COR-L47 (cell line): ENCODE measurements at places on chromosomes 2 and 18.

- no peak for DNase-seq
Measured at GRCh38 chr2:23388294-23388693, 3.3 kb downstream of the KLHL29 start.

DNA sequence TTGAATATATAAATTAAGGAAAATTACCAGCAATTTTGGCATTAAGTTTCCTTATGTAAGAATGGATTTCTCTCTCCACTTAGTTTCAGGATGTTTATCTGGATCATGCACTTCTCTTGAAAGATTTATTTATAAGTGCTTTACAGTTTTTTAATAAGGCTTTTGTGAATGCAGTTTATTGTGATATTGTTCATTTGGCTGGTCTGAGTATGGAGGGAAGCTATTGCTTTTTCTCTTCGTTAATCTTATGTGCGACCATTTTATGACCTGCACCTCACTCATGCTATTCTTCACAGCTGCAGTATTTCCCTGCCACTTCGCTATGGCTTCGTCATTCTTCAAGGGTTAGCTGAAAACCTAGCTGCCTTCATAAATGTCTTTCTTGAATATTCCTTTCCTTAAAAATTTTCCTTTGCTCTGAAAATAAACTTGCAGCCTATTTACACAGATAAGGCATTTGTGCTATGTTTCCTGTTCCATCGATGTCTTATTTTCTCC lies 233.4 kb downstream of the SOCS6 start:
- DNase-seq: no peak

DNA sequence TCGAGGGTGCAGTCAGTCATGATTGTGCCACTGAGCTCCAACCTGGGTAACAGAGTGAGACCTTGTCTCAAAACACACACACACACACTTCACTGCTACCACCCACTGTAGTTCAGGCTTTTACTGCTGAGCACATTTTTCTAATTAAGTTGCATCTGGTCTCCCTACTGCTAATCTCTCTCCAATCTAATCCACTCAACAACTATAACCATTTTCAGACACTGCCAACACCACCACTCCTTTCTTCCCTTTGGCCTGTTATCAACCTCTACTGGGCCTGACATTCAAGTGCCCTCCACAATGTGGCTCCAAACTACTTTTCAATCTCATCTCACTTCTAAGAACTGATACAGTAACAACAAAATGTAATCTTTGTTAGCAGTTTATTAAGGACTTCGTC lies 44.8 kb downstream of the RMP24 start:
- no peak for DNase-seq

DNA sequence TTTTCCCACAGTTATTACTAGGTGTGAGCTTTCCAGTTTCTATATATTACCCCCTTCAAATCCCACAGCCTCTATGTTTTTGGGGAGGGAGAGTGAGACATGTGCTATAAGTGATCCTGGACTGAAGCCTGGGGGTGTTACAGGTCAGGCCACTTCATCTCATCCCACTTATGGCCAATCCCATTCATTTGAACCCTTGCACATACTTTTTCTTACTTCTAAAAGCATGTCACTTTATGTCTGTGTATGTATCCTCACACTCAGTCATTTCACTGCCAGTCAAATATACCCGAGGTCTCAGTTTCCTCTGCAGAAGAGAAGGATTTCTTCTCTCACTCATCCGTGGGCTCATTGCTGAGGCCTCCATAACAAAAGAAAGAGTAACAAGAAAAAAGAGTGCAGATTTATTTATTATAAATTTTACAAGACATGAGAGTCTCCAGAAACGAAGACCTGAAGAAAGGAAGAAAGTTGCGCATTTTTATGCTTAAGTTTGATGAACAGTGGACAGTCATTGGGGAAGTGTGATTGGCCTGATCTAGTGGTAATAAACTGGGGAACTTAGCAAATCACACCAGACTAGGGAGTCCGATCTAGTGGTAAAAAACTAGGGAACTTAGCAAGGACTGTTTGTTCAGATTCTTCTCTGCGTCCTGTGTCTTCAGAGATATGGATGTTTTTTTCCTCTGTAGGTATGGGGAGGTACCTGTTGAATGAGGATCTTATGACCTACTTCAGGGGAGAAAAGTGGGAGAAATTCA lies 52.1 kb downstream of the ICOS start:
- DNase-seq: no peak

- DNase-seq: no peak
Measured at GRCh38 chr2:226777611-226778010, 22.0 kb downstream of the IRS1 start.

DNA sequence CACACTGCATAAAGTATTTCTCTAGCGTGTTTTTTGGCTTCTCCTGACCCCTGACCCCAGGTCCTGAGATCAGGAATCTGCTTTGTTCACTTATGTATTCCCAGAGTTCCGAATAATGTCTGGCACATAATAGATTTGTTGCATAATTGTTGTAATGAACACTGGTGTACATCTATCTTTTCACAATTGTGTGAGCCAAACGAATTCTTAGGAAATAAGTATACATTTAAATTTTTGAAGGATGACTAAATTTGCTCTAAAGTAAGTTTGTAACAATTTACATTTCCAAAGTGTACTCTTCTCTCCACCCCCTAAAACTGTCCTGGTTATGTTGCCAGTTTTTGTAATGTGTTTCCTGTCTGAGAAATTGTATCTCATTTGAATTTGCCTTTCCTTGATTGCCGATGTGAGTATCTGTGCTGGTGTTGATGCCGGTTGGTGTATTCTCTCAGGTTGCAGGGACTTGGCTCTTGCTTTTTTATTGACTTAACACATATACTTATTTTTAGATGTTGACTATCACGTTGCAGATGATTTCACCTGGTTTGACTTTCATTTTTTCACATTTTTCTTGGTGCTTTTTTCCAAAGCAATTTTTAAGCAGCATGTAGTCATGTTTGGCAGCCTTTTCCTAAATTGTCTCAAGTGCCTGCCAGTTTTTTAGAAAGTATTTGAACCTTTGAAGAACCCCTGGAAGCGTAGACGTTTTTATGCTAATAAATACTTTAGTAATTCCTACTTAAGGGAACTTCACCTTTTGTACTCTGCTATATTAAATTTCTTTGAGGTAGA lies 16.1 kb upstream of the FARP2 start:
- no peak for DNase-seq

DNA sequence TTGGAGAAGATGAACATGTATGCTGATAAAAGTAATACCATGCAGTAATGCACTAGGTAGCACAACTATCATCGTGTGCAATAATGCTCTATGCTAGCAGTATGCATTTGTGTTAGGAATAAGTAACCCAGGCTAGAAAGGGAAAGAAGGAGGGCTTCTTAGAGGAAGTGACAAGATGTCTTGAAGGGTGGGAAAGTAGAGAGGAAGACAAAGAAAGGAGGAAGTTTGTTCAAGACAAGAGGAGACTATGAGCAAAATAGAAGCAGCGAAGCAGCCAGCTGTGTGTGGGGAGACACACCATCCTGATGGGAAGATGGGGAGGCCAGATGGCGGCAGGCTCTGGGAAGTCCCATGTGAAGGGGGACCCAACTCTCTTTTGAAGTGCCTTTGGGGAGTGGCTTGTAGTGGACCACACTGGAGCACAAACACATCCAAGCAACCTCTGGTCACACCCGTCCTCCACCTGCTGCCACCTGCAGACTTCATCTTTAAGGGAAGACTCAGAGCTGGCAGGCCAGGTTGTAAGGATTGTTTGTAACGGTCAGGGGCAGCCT lies 39.9 kb upstream of the INHBB start:
- no peak for DNase-seq

DNA sequence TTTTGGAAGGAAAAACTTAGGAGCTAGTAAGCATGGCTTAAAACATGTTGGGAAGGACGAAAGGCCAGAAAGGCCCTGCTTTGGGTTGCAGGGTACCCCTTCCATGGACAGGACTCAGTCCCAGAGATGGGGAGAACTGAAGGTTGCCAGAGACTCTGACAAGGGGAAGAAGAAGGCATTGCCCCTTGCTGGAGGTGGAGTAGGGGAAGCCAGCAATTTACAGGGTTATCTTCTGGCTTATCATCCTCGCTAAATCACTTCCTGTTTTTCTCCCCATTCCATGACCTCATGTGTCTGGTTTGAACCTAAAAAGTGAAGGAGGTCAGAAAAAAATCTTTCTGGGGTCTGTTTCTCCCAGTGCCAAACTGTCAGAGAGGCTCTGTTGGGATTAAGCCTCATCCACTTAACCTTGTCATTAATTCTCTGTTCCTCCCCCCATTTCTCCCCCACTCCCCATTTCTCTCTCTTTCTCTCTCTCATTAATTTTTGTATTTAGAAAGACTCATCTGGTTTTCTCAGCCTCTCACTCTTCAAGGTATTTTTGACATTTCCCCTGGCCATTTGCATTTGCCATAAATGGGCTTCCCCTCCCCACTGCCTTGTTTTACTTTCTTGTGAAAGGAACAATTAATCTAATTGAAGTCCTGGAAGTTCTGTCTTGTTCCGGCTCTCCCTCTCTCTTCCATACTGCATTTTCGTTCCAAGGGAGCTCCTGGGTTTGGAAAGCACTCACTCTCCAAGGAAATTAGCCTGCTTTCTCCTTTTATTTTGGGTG lies 17.4 kb downstream of the NRP2 start:
- DNase-seq: no peak

DNA sequence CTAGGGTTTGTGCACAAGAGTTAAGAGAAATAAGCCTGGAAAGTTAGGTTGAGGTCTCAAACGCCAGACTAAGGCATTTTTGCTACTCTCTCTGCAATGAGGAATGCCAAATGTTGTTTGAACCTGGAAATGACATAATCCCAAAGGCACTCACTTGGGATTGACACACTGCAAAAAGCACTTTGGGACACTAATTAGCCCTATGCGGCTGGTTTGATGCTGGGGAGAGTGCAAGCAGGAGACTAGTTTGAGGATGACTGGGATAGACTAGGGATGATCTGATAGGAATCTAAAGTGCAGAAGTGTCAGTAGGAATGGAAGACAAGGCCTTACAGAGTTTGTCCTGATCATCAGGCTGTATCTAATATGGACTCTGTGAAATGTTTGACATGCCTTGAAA lies 469.0 kb downstream of the SLC4A3 start:
- no peak for DNase-seq

DNA sequence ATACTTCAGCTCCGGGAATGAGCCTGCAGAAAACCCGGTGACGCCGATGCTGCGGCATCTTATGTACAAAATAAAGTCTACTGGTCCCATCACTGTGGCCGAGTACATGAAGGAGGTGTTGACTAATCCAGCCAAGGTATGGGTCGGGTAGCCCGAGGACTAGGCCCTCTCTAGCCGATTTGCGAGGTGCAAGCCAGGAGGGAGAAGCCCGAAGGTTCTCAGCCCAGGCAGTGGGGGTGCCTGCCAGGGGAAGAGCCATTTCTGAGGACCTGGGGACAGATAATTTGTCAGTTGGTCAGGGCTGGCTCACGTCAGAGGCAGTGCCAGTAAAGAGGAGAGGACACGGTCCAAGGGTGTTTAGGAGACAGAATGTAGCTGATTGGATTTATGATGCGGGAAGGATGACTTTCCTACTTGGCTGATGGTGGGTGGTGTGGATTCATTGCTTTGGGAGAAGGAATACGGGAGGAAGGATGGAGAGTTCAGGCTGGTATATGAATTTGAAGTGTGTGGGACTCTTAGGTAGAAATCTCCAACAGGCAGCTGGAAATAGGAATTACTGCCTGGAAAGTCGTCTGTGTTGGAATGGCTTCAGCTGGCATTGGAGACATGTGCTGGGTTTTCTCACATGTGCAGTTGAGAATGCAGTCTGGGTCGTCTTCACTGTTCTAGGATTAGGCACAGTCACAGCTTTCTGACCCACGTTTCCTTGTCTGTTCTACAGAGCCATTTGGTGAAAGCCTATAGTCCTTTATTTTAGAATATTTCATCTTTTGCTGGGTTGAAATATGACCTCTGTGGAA lies 874 bp downstream of the NDUFAF7 start:
- no peak for DNase-seq

DNA sequence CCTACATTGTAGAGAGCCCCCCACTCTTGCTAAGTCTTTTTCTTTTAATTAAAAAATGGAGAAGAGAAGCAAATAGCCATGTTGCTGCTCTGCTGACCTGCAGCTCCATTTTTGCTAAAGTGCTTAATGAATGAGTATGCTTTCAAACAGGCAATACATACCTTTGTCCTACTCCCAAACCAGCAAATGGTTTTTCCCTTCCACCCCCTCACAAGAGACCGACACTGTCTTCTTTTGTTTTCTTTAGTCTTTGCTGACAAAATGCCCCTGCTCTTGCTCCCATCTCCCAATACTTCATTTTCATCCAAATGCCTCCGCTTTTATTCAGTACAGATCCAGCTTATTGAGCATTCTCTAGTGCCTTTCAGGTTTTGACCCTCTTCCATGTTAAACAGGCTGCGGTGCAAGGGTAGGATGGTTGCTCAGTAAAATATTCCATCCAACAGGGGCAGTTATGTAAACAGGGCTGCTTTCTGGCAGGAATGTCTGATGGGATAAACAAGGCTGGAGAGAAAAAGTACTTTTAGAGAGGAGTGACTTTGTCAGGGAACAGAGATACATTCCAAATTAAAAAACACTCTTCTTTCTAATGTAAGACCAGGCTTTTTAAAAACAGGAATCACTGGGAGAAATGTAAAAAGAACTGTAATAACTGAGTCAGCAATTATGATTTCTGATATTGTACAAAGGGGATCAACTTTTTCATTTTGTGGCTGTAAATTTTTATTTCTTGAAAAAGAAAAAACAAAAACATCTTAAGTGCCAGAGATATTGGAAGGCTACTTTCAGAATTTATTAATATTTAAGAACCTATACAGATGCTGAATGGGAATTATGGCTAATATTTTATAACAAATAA lies 136.8 kb downstream of the MEP1B start:
- DNase-seq: no peak

- DNase-seq: no peak
Measured at GRCh38 chr2:142321706-142322280, 191.0 kb upstream of the LRP1B start.

DNA sequence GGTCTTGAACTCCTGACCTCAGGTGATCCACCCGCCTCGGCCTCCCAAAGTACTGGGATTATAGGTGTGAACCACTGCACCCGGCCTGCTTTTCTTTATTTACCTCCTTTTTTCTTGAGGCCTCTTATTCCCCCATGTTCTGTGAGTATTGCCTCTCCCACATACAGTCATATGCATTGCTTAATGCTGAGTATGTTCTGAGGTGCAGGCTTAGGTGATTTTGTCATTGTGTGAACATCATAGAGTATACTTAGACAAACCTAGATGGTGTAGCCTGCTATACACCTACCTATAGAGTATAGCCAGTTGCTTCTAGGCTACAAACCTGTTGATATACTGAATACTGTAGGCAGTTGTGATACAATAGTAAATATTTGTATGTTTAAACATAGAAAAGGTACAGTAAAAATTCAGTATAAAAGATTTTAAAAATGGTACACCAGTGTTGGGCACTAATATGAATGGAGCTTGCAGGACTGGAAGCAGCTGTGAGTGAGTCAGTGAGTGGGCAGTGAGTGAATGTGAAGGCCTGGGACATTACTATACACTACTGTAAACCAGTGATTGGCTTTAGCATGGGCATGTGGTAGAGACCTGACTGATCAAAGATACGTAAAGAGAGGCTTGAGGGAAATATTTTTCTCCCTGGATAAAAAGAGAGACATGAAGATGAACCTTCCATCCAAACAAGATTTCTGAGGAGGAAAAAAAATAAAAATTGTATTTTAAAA lies 17.6 kb downstream of the SLC39A10 start:
- DNase-seq: no peak
